ENCODE measurements at places on chromosomes 16 and 17.
A peak's percentile ranks its signal among the peaks of the same experiment; 100 is the strongest.

DNA sequence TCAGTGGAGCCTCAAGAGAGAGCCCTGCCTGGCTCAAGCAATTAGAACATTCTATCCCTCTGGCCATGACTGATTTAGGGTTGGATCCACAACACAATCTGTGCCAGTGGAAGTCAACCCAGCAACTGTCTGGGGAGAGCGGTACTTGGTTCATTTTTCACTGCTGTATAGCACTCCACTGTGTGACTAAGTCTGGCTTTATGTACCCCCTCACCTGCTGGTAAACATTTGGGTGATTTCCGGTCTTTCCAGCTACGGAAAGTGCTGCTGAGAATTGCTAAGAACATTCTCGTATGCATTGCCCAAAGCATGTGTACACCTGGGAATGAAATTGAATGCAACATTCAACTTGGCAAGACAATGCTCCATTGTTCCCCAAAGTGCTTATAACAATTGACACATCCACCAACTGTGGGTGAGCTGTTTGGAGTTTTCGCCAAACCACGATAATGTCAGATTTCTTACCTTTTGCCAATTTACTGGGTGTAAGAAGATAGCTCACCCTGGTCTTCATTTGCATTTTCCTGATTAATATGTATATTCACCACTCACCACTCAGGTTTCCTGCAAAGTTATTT lies 63.5 kb upstream of the MED9 start:
- peak; percentile 43 for DNase-seq

DNA sequence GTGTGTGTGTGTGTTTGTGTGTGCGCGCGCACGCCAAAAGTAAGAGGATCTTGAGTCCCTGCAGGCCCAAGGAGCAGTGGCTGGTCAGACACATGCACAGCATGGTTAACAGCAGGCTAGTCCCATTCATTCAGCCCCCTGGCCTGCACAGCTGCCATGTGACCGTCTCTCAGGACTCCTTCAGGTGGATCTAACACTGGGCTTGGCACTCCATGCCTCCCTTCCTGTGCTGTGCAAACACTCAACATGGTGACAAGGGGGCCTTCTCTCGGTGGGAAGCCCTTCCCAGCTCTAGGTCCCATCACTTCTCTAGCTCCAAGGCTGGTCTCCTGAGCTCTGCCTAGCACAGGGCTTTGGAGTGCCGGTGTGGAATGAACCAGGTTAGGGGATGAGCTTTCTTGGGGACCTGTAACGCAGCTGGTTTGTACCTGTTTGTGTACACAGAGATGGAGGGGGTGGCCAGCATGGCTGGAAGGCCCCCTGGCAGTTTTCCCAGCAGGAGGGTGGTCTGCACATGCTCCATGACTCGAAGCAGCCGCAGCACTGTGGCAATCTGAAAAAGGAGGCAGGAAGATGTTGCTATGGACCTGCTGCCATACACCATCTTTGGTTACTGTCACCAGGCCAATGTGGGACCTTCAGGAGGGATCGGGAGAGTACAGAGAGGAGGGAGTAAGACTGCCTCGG lies 69.4 kb upstream of the GCSH start:
- DNase-seq = no peak

GRCh38 chr17:49746791-49747490 lies 17.0 kb downstream of the FAM117A start:
- no peak for DNase-seq

DNA sequence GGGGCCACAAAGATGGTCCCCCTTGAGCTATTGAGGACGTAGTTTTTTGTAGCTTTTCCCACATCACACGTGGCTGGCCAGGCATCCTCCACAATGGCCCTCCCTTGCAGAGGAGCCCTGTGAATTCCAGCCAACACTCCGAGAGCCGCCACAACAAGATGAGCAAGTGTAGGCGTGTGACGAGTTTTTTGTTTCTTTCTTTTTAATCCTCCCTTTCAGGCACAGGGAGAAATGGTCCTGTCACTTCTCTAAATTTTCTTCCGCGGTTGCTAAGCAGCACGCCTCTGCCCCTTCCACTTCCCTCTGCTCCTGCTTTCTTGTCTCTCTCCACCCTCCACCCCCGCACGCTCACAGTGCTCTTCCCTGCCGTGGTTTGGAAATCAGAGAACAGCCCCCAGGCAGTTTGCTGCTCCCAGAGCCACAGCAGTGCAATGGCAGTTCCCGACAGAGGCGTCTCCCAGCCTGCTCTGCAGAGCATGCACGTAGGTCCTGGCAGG lies 68.0 kb upstream of the MRTFB start:
- DNase-seq = peak; percentile 68

- DNase-seq = peak; percentile 80
Measured at GRCh38 chr17:41339571-41340172, 11.0 kb downstream of the KRT33A start.

DNA sequence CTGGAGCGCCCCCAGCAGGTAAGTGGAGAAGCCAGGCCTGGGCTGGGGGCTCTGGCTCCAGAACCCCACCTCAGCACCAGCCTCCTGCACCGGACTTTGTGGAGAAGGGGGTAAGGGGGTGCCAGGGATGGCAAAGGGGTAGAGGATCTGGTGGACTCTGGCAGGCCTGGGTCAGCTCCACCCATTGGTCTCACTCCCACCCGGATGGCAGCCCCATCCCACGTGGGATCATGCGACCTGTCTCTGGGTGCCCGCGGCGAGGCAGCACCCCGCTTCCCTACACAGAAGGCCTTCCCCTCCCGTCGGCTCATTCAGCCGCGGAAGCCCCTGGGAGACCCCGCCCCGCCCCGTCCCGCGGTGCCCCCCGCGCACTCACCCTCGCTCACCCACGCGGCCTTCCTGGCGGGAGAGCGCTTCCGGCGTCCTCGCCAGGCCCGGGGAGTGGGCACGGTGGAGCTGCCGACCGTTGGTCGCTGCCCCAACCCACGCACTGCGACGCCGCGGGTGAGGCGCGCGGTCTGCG lies 498 bp upstream of the PLEKHG4 start:
- no peak for DNase-seq

DNA sequence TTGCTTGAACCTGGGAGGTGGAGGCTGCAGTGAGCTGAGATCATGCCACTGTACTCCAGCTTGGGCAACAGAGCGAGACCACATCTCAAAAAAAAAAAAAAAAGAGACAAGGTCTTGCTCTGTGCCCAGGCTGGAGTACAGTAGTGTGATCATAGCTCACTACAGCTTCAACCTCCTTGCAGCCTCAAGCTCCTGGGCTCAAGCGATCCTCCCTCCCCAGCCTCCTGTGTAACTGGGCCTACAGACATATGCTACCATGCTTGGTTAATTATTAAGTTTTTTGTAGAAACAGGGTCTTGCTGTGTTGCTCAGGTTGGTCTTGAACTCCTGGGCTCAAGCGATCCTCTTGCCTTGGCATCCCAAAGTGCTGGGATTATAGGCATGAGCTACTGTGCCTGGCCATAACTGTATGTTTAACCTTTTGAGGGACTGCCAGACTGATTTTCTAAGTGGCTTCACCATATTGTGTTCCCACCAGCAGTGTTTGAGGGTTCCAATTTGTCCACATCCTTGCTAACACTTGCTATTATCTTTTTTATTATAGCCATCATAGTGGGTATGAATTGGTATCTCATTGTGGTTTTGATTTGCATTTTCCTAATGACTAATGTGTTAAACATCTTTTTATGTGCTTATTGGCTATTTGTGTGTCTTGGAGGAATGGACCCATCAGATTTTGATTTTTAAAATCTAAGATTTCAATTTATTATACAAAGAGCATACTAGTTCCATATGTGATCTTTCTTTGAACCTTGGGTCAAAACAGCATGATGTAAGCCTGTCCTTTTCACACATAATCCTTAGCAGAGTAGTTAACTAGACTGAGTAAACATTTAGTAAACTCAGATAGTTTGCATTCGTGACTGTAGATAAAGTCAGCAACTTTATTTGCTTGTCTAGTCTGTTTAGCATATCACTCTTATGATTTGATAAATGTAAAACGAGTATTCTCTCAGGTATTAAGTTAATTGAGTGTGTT lies 38.1 kb upstream of the KPNB1 start:
- DNase-seq = no peak

DNA sequence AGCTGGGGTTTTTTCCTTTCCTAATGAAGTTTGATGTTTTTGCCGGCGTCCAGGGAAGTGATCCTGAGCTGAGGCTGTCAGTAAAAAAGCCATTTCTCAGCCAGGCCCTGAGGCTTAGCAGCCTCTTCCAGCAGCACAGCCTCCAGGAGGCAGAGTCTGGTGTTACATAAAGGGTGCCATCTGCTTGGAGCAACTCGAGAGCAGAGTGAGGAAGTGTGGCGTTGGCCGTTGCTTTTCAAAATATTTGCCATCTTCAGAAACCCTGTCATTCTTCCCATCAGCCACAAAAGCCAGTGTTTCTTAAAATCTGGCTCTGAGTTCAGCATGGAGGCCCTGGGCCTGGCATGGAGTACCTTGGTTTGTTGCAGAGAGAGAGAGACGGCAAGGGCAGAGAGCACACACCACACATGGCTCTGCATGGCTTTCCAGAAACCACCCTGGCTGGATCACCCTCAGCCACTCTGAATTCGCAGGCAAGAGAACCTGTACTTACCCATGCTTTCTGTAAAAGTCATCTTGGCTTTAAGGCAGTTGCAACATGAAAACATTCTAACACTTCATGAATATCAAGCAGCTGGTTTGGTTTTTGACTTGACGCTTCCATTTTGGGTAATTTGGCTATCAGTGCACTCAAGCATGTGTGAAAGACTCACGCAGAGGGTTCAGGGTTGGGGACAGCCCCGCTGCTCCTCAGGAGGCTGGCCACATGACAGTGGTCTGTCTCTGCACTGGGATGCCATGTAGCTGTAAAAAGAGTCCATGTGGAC lies 21.0 kb downstream of the PMM2 start:
- DNase-seq = no peak

DNA sequence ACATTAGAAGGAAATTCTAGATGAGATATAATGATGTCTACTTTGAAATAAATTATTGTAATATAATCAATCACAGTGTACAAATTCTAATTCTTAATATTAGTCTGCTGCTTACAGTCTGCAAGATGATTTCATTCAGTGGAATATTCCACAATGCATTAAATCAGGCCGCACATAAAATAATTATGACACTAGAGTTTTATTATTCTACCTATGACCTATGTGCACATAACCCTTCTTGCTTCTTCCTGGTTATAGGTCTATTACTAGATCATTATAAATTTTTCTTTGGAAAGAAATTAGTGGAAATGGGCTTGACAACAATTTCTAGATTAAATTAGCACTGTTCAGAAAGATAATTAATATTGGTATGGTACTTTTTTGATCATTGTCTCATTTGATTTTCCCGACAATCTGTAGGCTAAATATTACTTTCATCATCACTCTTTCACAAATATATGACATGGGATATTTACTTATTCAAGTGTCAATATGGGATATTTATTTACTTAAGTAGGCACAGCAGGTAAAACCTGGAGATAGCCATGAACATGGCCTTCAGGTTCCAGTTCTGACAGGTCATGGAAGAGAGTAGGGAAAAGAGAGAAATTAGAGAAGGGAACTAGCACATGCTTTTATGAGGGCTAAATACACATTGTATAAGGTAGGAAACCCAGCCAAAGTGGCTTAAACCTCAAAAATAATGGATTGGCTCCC lies 476.4 kb downstream of the TOX3 start:
- DNase-seq = no peak

DNA sequence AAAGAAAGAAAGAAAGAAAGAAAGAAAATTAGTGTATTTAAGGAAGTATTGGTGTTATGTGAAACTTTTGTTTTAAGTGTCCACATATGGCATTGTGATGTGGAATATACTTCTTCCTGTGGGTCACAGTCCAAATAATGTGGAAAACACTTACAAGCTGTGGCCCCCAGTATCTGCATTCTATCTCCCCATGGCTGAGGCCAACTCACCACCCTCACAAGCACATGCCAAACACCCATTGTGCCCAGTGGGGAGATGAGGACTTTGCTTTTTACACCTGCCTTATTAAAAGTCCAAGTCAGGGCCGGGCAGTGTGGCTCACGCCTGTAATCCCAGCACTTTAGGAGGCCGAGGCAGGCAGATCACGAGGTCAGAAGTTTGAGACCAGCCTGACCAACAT lies 4.0 kb upstream of the P2RX5 start:
- no peak for DNase-seq

DNA sequence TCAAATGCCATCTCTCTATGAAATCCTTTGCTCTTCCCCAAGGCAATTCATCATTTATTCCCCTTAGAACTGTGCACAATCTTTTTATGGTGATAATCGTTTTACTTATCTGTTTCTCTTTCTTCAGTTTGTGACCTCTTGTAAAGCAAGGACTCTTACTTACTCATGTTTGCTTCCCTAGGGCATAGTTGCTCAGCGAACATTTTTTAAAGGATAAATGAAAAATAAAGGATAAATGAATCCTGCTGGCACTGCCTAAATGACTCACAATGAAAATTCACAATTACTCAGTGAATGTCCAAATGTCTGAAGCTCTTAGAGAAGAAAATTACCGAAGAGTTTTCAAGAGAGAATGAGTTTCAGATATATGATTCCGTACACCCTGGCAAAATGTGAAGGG lies 671.7 kb downstream of the CDH11 start:
- no peak for DNase-seq

GRCh38 chr17:40550608-40551007 lies 14.7 kb downstream of the CCR7 start:
- no peak for DNase-seq

- DNase-seq = no peak
Measured at GRCh38 chr17:42855048-42855596, 4.1 kb downstream of the AOC3 start.

DNA sequence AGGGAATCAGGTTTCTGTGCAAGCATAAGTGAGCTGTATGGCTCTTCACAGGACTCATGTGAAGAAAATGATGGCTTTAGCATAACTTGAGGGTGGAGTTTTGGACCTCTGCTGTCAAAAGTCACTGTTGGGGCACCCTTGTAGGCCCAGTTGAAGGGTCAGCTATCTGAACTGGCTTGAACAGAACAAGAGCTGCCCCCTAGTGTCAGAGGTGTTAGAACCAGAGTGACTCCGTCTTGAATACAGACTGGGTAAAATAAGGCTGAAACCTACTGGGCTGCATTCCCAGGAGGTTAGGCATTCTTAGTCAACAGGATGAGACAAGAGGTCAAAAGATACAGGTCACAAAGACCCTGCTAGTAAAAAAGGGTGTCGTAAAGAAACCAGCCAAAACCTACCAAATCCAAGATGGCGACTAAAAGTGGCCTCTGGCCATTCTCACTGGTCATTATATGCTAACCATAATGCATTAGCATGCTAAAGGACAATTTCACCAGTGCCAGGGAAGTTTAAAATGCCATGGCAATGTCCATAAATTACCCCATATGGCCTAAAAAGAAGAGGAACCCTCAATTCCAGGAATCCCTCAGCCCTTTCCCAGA lies 484.0 kb upstream of the ERCC4 start:
- DNase-seq = no peak

All from trophoblast cell (in vitro differentiated cells and primary cell).